ENCODE measurements at places on chromosomes 4 and X.

DNA sequence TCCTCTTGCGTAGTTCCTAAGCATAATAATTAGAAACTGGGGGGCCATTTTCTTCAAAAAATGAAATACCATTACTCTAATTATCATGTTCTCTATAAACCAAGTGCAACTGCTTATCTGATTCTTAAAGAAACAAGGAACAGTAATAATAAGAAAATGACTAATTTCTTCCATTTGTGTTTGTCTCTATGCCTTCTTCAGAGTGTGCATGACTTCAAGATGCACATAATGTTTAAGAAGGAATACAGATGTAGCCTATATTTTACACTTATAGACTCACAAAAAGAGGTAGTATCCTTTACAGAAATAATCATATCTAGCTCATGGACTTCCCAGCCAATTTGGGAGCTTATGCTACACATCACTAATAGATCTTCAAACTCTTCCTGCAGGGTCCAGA, 131.7 kb downstream of the CHRNA9 start:
- DNase-seq: no peak

DNA sequence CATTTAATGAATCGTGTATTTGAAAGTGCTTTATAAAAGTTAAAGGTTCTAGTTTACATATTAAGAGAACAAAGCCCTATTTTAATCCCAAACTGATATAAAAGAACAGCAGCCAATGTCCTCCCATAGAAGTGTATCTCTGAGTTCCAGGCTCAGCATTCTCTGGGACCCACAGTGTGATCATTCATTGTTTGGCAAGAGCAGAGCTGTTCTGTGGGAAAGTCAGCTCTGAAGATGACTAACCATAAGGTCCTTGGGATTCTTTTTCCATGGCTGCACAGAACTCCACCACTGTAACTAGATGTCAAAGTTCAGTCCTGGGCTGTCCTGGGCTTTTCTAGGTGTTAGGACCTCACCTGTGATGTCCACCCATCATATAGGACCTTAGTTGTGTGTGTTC, 157.0 kb upstream of the TLL1 start:
- DNase-seq: no peak

- DNase-seq: no peak
These were observed 19.3 kb downstream of the LETM1 start for GRCh38 chr4:1836650-1837049.

DNA sequence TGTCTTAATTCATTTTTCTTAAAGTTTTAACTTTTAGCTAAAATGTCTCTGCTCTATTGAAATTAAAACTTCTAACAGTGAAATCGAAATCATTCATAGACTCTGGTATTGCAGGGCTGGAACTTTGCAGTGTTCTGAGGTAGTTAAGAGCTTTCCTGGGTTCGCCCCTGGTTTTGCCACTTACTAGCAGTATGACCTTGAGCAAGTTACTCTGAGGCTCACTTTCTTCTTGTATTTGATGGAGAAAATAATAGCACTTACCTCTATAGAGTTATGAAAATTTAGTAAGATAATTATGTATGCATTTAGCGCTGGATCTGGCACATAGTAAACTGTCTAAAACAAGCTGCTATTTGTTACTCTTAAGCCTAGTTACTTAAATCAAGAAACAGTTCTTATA, 1.7 kb downstream of the SLAIN2 start:
- DNase-seq: no peak

- no peak for DNase-seq
These were observed 102.1 kb upstream of the AP1S2 start for GRCh38 chrX:15956681-15957080.

DNA sequence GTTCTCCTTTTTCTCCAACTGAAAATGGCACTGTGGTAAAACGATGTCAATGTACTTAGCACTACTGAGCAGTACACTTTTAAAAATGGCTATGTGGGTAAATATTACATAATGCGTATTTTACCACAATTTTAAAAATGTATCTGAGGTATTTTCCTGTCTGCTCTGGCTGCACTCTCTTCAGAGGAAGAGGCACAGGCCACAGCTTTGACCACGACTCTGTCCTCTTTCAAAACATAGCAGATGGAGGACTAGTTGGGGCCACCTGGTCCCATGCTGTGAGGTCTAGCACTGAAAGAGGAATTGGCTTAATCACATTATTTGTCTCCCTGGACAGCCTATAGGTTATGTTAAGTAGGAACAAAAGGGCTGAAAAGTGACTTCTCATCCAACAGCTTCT, 5.2 kb downstream of the KCNE5 start:
- DNase-seq: no peak

- DNase-seq: no peak
These were observed 415.4 kb downstream of the SPRY1 start for GRCh38 chr4:123812066-123812390.

GRCh38 chrX:153372949-153373348, 28.2 kb downstream of the PNMA6E start:
- no peak for DNase-seq

DNA sequence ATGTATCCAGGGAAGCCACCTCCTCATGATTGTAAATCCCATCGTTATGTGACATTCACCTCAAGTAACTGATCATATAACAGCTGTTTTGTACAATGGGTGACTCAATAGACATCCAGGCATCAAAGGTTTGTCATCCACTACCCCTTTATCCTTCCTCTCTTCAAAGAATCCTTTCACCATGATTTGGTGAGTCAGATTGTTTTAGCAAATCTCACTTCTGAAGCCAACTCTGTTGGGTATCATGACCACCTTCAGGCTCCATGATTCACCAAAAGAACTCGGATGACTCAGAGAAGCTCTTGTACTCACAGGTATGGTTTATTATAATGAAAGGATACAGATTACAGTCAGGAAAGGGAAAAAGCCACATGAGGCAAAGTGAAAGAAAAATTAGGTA, 132.1 kb downstream of the PWWP3B start:
- DNase-seq: no peak

DNA sequence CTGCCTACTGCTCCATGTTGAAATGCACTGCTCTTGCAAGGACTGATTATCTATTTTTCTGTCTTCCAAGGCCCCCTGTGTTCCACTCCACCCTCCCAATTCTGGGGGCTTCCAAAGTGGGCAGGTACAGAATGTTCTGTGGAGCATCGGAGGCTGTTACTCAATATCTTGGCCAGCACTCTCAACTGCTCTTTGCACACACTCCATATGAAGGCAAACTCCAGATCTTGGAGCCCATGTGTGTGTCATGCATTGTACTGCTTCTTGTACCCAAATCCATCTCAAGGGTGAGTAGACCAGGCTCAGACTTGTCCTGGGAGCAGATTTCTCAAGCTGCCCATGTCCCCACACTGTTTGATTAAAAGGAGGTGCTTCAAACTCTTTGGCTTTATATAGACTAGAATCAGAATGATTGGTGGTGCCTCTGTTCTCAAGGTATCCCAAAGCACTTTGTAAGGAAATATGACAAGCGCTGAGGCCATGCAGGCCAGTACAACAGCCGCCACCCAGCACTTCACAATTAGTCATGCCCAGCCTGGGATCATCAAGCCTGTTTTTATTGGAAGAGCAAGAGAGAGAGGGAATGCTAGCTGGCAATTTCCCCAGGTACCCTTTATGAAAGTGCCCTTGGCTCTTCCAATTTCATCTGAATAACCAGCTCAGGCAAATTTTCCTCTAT, 44.3 kb downstream of the AR start:
- no peak for DNase-seq

- no peak for DNase-seq
These were observed 525.5 kb upstream of the BOD1L1 start for GRCh38 chr4:14152834-14153519.
